ENCODE measurements at places on chromosomes 12 and 14. TPM values are rescaled to one million over a fixed set of nuclear protein-coding genes. Genes with fewer than 3 reads are reported as not detected.
A peak's percentile ranks its signal among the peaks of the same experiment; 100 is the strongest.

- DNase-seq: peak; percentile 94
These were observed 36.3 kb upstream of the SINHCAF start for GRCh38 chr12:31362115-31362758.

- no peak for DNase-seq
These were observed 22.9 kb downstream of the HIP1R start for GRCh38 chr12:122858171-122858570.

DNA sequence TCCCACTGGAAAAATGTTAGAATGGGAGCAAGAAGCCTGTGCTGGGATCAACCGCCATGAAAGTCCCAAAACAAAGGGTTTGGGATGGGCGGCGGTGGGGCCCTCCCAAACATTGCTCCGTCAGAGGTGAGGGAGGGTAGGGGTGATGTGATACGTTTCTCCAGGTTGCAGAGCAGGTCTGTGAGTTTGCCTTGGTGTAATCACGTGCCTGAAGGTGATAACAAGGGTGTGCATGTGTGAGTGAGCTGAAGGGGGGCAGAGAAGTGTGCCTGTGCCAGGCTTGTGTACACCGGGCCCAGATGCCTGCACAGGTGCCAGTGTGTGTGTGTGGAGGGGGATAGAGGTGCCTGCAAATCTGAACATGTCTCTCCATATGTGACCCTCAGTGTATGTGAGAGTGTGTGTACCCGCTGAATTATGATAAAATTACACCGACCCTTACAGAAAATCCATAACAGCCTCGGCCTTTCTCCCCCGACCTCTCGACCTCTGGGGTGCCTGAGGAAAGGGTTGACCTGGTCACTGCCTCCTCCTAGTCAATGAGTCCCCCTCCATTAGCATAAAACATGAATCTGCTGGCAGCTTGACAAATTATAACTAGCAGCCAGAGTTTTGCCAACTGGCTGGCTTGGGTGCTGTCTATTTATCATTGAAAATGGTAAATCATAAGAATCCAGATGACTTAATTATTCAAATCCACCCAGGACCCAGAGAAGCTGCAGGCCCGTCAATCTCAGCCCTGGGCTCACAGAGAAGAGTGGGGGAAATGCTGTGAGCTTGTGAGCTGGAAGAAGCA lies 55.6 kb downstream of the SMUG1 start:
- DNase-seq: no peak

DNA sequence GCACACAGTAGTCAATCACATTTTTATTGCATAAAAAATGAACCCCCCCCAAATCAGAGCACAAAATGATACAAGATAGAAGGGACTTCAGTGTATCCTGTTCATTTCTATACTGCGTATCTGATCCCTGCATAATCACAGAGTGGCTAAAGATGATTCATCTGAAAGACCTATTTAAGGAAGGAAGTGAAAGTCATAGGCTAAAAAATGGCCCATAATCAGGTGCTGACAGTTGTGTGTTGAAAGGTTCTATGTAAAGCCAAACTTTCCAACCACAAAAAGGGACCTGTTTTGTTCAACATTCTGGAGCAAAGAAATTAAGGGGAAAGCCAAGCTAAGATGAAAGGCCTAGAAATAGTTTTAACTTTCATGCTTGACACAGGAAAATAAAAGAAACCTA lies 147.8 kb upstream of the ATP2B1 start:
- no peak for DNase-seq

DNA sequence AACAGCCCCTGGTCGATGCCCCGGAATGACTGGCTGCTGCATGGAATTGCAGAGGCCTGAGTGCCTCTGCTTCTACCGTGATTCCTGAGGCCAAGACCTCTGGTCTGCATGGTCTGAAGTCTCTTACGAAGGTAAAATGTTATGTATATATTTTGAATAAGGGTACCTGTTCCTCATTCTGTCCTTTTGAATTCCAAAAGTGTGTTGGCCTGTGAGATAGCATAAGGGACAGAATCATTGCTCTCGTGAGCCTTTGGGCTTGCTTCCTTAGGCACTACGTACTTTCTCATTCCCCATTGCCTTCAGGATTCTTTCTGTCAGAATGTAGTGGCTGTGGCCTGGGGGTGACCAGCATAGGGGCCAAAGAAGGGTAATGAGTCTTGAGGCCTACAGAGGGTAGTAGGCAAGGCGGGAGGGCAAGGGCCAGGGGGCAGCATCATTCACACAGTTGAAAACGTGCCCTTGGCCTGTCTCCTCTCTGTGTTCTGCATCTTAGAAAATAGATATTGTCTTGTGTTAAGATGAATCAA lies 19.5 kb downstream of the TRAF3 start:
- DNase-seq: no peak

DNA sequence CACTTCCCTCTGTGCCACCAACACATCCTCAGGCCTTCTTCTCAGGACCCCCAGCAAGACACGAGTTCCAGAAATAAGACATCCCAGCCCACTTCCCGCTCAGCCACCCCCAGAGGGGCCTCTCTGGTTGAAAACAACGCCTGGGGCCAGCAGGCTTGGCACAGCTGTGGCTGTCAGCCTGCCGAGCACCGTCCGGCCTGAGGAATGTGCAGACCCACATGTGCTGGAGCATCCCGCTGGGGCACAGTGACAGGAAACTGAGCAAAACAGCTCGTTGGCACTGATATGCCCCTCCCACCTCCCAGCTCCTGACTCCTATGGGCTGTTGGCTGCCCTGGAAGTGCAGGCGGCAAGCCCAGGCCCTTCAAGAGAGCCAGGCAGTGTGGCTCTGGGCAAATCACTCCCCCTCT lies 1.4 kb downstream of the SYNE3 start:
- DNase-seq: no peak

- no peak for DNase-seq
These were observed 30.4 kb upstream of the PPP2R5E start for GRCh38 chr14:63573581-63573980.

DNA sequence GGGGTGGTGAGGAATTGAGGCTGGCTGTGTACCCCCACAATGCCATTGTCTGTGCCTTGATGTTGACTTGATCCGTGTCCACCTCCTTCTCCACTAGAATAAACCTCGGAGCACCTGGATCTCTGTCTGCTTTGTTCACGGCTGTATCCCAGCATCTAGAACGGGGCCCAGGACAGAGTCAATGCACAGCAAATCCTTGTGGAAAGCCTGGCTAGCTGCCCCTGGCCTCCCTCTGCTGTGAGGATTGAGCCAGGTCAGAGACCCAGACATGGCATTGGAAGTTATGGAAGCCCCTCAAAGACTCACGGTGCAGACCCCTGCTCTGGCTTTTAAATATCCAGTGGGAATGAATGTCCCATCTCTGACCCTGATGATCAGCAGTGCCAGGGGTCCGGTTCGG lies 109.2 kb downstream of the SCARB1 start:
- DNase-seq: no peak

DNA sequence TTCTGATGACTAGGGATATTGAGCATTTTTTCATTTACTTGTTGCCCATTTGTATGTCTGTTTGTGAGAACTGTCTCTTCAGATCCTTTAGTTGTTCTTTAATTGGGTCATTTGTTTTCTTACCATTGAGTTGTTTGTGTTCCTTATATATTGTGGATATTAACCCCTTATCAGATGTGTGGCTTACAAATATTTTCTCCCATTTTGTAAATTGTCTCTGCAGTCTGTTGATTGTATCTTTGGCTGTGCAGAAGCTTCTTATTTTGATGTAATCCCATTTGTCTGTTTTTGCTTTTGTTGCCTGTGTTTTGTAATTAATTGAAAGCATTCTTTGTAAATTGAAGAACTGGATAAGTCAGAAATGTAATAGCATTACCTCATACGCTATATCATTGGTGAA lies 459.1 kb upstream of the FOXG1 start:
- no peak for DNase-seq

GRCh38 chr14:21748869-21749303 lies 75.3 kb upstream of the OR4E1 start:
- peak; percentile 47 for DNase-seq

DNA sequence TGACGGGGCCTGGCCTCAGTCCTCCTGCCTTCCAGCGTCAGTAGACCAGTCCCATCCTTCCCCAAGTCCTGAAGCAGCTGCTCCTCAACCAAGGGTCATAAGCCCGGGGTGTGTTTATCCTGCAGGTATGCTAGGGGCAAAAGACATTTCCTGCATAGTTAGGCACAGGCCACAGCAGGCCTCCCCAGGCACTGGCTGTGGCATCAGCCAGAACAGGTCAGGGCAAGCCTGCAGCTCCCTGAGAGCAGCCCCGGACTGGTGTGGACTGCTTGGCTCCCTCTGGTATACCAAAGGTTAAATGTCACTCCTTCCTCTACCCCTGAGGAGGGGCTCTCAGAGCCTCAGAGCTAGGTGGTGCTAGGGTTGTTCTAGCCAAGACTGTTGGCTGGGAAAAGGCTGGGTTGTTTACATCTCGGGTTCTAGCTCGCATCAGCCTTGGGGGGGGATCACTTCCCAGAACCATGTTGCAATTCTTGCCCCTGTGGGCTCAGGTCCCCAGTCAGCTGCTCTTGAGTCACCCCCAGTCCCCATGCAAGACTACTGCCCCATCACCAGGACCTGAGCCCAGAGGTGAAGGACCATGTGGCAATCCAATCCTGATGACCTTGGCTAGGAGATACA lies 2.9 kb downstream of the MMP14 start:
- DNase-seq: no peak

DNA sequence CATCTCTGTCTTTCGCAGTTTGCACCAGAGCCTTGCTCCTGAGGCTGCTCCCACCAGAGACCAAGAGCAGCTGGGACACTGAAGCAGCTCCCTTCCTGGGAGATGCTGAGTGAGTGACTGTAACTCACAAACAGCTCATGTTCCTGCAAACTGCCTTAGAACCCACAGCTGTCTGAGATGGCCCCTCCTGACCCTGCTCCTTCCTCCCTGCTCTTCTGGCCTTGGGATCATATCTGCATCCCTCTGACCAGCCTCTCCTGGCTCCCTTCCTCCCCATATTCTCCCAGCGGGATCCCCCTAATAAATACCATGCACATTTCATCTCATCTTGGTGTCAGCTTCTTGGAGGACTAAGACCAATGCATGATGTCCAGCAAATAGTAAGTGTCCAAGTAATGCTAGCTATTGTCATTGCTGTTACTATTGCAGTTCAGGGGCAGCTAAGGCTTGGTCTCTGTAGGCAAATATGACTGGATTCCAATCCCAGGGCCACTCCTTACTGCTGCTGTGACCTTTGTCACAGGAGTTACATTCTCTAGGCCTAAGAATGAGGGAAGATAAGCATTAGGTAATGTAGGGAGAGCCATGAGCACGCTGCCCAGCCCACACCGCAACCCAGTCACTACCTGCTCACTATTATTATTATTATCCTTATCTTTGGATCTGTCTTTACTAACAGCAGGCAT lies 47.9 kb downstream of the SYNE3 start:
- DNase-seq: peak; percentile 38

DNA sequence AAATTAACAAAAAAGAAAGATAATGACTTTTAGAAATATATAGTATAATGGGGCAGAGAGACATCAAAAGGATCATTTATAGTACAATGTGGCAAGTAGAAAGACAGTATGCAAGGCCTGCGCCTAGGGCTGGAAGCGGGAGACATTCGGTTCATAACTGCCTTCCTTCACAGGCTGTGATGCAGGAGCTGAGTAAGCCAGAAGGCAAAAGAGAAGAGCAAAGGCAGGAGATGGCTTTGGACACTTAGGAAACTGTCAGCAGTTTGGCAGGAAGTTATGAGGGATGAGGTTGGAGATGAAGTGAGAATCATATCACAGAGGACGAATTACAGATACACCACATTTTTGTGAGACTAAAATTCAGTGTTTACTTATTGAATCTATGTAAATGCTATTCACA lies 97.8 kb downstream of the EPS8 start:
- DNase-seq: peak; percentile 18

DNA sequence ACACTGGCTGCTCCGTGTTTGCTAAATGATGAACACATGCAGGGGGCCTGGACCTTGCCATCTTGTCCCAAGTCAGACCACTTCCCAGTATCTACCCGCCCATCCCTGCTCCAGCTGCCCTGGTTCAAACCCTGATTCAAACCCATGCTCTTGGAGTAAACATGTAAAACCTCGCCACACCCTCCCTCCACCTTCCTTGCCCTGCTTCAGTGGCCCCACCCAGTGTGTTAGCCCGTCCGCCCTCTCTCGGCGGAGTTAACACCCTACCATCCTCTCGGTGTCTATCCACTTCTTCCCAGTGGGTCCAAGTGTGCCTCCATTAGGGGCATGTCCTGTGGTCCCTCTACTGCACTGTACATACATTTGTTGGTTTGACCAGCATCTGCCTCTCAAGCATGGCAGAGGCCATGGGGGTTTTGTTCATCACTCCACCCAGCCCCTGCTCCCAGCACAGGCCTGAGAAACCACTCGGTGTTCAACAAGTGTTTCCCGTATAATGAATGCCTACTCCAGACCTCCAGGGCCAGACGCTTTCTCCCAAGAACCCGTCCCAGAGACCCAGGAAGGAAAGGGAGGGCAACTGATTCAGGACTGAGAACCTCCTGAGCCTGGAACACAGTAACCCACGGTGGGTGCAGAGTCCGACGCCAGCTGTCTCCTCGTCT lies 37.1 kb downstream of the P2RX4 start:
- no peak for DNase-seq

DNA sequence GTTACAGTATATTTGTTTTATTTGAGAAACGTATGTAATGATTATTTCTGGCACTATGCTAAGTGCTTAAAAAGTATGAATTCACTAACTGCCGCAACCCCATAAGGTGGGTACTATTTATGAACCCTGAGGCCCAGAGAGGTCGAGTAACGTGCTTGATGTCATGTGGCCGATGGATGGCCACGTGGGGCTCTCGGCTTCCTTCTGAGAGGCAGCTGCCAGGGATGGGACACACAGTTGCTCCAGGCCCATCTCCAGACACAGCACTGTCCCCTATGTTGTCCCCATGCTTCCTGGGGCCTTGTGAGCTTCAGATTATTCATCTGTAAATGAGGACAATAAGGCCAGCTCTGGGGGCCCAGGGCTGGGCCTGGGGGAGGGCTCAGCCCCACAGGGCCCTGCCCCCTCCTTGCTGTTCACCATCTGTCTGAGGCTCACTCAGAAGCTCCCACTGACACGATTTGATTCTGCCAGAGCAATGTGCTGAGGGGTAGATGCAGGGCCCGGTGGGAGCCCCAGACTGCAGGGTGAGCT lies 115.0 kb downstream of the CALM1 start:
- DNase-seq: no peak

DNA sequence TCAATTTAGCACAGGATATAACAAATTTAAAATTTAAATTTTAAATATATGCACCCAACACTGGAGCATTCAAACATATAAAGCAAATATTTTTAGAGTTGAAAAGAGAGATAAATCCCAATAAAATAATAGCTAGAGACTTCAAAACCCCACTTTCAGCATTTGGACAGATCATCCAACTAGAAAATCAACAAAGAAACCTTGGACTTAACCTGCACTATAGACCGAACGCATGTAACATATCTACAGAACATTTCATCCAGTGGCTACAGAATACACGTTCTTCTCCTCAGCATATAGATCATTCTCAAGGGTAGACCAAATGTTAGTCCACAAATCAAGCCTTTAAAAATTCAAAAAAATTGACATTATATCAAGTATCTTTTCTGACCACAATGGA lies 64.0 kb downstream of the SPTSSA start:
- no peak for DNase-seq

The ACOT4 gene
- total RNA-seq: 3.3 TPM

The GPR135 gene
- 0.83 TPM for total RNA-seq

The ISM2 gene
- total RNA-seq: not detected
